NCI-H524 treated with DMSO at 0.1 percent for 48 hours (cell line): ENCODE measurements at places on chromosomes 5 and 9.
A peak's percentile ranks its signal among the peaks of the same experiment; 100 is the strongest.

- no peak for DNase-seq
These were observed 59.9 kb downstream of the ABLIM3 start for GRCh38 chr5:149201121-149201637.

- DNase-seq = no peak
These were observed 14.3 kb downstream of the DEPDC1B start for GRCh38 chr5:60685700-60686099.

DNA sequence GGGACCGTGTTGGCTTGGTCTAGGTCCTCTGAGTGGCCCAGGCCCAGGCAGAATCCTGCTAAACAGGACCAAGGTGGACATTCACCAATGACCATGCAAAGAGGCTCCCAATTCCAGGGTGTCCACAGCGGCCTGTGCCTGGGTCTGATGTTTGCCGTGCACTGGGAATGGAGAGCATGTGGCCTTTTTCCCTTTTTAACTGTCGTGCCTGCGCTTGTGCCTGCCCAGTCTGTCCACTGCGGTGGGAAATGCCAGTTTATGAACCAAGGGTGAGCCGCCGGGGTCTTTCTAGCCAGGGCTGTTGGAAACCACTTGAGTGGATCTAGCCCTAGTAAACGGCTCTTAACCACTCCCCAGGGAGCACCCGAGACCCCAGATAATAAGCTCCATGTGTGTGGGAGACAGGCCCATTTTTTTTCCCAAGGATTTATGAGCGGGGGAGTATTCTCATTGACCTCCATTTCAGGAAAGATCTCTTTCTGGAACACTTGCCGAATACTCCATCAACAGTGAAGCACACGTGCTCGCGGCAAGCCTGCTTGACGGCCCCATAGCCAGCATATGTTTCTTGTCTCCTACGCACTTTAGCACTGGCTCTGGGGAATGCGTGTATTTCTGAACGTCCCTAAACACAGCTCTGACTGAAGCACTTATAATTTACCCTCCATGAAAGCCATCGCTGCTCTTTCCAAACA lies 93.2 kb upstream of the PHYKPL start:
- DNase-seq = peak; percentile 28

DNA sequence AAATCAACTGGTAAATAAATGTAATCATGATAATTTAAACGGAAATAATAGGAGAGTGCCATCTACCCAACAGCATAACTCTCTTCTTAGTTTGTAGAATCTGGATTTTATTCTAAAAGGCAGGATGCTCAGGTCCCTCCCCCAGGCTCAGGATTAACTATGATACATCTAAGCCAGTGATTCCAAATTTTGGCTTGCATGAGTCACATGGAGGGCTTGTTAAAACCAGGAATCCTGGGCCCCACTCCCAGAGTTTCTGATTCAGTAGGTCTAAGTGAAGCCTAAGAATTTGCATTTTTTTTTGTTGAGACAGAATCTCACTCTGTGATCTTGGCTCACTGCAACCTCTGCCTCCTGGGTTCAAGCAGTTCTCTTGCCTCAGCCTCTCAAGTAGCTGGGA lies 62.3 kb upstream of the ZFR start:
- DNase-seq = no peak

GRCh38 chr9:133468374-133468773 lies 8.6 kb downstream of the CACFD1 start:
- no peak for DNase-seq

DNA sequence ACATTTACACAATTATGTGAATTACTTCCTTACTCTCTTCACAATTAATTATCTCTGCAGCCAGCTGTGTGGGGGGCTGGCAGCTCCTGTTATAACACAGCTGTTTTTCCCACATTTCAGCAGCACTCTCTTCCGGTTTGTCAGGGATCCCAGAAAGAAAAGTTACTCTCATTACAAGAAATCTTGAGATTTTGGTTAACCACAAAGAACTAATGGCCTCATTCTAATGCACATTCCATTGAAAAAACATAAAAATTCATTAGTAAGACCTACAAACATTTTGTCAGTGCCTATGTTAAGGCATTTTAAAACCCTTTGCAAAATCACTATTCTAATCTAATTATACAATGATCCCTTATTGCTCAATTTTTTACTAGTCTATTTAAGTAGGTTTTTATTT lies 64.1 kb downstream of the PDE4D start:
- no peak for DNase-seq

GRCh38 chr9:89661391-89661949 lies 56.7 kb downstream of the GADD45G start:
- no peak for DNase-seq

DNA sequence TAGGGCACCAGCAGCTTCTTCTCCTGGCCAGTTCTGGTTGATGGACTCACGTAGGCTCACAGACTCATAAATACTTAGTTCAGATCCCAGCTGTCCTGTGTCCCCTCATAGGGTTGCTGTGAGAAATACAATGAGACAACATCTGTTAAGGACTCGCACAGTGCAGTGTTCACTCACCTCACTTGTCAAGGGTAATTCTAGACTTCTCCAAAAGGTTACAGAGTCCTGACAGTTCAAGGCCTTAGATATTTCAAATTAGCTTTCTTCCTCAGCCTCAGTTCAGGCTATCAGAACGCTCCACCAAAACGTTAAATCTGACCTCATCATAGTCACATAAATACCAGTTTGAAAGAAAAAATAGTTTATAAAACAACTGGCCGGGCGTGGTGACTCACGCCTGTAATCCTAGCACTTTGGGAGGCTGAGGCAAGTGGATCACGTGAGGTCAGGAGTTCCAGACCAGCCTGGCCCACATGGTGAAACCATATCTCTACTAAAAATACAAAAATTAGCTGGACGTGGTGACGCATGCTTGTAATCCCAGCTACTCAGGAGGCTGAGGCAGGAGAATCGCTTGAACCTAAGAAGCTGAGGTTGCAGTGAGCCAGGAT lies 106.3 kb downstream of the UGCG start:
- DNase-seq = no peak

GRCh38 chr9:113665756-113666155 lies 202.2 kb downstream of the RGS3 start:
- DNase-seq = no peak

- DNase-seq = no peak
These were observed 1785.5 kb downstream of the EFNA5 start for GRCh38 chr5:105885266-105885665.

DNA sequence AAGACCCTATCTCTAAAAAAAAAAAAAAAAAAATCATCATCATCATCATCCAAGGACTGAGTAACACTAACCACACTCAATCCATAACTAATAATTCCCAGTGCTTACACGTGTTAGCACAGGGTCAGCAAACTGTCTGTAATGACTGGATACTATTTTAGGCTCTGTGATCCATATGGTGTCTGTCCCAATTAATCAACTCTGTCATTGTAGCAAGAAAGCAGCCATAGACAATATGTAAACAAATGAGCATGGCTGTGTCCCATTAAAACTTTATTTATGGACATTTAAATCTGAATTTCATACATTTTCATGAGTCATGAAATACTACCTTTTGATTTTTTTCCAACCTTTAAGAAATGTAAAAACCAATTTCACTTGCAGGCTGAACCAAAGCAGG lies 148.4 kb downstream of the SIL1 start:
- no peak for DNase-seq

DNA sequence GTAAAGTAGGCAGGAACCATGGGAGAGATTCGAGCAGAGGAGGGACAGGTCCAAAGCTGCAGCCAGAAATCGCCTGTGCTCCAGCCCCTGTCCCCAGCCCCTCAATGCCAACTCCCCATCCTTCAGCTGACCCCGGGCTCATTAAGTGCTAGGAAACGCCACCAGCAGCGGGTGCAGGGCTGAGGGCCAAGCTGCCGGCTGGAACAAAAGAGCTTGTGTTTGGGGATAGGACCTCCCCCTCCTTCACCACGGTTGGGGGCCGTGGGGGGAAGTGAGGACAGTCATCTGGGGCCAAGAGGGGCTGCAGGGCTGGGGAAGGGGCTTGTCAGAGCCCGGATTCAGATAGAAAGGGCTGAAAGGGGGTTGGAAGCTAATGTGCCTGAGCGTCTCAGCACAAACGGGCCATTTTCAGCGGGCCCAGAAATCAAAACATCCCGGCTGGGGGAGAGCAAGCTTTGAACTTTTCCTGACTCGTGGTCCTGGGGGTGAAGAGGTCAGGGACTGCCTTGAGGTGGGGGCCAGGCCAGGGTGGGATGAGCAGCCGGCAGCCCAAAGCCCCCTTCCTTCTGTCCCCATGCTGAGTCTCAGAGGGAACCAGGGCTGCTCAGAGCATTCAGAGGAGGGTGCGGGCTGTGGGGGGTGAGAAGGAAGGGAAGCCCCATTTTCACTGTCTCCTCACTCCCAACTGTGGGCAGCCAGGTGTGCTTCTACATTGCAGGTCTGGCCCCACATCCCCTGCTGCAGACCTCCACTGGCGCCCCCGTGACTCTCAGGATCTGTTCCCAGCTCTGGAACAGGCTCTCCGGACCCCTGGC lies 69.4 kb upstream of the DAB2IP start:
- DNase-seq = no peak

DNA sequence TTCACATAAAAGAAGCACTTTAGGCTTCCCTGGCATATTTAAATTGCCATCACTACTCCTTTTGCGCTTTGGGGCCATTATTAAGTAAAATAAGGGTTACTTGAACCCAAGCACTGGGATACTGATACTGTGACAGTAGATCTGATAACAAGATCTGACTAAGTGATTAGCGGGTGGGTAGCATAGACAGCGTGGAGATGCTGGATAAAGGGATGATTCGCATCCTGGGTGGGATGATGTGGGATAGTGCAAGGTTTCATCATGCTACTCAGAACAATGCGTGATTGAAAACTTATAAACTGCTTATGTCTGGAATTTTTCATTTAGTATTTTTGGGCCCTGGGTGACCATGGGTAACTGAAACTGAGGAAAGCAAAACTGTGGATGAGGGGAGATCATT lies 75.1 kb downstream of the PTTG1 start:
- no peak for DNase-seq

GRCh38 chr9:103617046-103617445 lies 477.1 kb upstream of the SMC2 start:
- DNase-seq = no peak

DNA sequence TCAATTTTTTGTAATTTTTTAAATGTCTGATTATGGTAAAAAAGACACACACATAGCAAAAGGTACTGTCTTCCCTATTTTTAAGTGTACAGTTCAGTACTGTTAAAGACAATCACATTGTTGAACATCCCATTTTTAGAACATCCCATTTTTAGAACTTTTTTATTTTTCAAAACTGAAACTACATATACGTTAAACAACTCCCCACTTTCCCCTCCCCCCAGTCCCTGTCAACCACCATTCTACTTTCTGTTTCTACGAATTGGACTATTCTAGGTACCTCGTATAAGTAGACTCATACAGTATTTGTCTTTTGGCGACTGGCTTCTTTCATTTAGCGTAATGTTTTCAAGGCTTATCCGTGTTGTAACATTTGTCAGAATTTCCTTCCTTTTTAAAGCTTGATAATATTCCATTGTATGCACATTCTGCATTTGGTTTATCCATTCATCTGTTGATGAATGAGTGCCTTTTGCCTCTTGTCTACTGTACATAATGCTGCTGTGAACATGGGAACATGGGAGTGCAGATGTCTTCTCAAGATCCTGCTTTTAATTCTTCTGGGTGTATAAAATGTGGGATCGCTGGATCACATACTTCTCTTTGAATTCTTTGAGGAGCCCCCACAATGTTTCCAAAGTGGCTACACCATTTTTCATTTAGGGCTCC lies 154.0 kb downstream of the PIK3R1 start:
- no peak for DNase-seq

DNA sequence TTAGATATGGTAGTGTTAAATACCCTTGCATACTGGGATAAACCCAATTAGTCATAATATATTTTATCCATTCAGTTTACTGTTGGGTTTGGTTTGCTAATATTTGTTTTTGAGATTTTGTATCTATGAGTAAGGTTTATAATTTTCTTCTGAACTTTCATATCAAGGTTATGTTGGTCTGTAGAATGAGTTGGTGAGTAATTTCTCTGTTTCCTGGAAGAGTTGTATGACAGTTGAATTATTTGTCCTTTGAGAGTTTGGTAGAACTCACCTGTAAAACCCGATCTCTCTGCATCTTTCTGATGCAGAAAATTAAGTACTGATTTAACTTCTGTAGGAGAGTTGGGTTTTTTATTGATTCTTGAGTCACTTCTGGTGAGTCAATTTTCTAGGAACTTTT lies 20.4 kb downstream of the DDX4 start:
- no peak for DNase-seq

GRCh38 chr5:173233347-173234128 lies 1.5 kb downstream of the NKX2-5 start:
- no peak for DNase-seq

GRCh38 chr9:109072821-109073435 lies 46.8 kb downstream of the TMEM245 start:
- DNase-seq = no peak

DNA sequence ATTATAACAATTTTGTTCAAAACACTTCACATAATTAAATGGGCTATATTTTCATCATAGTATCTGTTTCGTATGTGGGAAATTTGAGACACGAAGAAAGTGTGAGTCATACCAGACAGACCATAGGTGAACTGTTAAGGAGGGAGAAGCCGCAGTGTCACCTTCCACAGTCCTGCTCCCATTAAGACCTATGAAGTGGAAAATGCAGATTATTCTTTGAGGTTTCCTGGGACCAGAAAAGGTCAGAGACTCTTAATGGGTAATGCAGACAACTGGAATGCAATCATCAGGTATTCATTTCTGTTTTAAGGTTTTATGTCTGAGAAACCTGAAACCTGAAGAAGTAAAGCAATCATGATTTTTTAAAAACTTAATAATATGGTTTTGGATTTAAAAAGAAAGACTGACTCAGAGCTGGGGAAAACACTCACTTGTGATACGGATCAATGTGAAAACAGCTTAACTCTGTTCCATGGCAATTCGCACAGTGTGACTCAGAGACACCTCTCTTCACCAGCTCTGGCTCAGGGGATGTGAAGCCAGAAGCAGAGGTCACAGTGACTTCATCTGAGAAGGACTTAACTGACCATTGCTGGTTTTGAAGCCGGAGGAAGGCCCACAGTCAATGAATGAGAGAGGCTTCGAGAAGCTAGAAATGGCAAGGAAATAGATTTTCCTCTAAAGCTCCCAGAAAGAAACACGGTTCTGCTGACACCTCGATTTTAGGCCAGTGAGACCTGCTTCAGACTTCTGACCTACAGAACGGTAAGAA lies 17.2 kb upstream of the GCNT1 start:
- DNase-seq = no peak

- DNase-seq = no peak
These were observed 46.5 kb upstream of the DAPK1 start for GRCh38 chr9:87451149-87451548.

DNA sequence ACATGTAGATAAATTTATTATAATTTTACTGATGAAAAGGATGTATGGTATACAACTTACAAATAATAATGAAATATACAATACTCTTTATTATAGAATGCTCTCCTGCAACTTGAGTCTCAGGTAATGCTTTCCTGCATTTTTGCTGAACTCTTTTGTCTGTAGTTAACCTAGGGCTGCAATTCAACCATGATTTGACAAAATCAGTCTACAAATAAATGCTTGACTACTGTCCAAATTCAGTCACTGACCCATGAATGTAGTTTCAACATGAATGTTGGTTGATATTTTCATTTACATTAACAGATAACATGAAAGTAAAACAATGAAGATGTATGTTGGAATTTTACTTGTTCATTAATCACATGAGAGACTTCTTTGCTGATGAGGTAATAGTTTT lies 320.9 kb downstream of the ZSWIM6 start:
- DNase-seq = no peak
